ENCODE measurements at places on chromosomes 5 and 9.

DNA sequence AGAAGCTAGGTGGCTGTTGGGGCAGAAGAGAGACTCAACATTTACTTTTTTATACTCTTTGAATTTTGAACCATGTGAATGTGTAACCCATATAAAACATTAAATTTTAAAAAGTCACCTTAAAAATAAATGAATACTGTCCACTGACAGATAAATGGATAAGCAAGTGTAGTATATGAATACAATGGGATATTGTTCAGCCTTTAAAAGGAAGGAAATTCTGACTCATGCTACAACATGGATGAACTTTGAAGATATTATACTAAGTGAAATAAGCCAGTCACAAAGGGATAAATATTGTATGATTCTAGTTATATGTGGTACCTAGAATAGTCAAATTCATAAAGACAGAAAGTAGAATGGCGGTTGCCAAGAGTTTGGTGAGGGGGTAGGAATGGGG is 113.9 kb downstream of the TMEM174 start:
- no peak for DNase-seq

DNA sequence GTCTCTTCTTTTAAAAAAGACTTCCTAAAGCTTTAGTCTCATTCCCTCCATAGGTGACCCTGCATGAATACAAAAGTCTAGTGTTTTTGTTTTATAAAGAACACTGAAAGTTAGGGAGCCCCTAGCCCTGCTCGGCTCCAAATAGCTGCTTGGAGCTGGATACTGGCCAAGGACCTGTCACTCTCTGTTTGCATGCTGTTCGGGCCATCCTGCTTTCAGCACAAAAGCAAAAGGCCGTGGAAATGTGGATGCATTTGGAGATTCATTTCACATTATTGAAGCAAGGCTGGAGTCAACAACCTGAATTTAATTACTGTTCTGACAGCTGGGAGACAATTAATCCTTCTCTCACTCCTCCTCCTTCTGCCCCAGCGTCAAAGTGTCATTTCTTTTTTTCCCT is 151.7 kb upstream of the NMUR2 start:
- no peak for DNase-seq

- no peak for DNase-seq
These were observed at the start of gene ITGA2 for GRCh38 chr5:52989025-52989780. Gene ITGA2 (plus strand): TSS chr5:52989352. CDS start chr5:52989469, 117 bp downstream.

GRCh38 chr5:107532169-107532878 is 138.4 kb downstream of the EFNA5 start:
- no peak for DNase-seq

GRCh38 chr9:36492865-36493264 is 79.8 kb upstream of the MELK start:
- DNase-seq, result no peak

DNA sequence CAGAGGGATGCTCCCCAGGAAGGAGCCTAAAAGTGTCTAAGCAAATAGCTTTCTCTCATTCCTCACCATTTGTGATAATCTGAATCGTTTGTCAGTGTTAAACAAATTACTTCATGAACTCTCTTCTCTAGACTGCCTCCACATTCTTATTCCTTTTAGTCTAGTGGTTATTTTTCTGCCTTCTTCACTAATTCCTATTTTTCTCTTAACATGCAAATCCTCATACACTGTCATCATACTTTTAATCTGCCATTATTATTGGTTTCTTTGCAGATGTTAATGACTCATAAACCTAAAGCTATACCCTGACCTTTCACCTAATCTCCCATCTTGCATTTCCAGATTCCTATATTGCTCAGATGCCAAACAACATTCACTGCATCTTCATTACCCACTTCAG is 428.9 kb downstream of the EFNA5 start:
- DNase-seq, result no peak

- DNase-seq, result no peak
These were observed 40.0 kb downstream of the TSPAN17 start for GRCh38 chr5:176687247-176687646.

- DNase-seq, result no peak
These were observed 99.6 kb downstream of the SLCO4C1 start for GRCh38 chr5:102196481-102196880.

GRCh38 chr9:15642369-15642962 is 89.6 kb downstream of the CCDC171 start:
- no peak for DNase-seq

GRCh38 chr5:165000479-165001190 is 1495.2 kb downstream of the MAT2B start:
- no peak for DNase-seq

DNA sequence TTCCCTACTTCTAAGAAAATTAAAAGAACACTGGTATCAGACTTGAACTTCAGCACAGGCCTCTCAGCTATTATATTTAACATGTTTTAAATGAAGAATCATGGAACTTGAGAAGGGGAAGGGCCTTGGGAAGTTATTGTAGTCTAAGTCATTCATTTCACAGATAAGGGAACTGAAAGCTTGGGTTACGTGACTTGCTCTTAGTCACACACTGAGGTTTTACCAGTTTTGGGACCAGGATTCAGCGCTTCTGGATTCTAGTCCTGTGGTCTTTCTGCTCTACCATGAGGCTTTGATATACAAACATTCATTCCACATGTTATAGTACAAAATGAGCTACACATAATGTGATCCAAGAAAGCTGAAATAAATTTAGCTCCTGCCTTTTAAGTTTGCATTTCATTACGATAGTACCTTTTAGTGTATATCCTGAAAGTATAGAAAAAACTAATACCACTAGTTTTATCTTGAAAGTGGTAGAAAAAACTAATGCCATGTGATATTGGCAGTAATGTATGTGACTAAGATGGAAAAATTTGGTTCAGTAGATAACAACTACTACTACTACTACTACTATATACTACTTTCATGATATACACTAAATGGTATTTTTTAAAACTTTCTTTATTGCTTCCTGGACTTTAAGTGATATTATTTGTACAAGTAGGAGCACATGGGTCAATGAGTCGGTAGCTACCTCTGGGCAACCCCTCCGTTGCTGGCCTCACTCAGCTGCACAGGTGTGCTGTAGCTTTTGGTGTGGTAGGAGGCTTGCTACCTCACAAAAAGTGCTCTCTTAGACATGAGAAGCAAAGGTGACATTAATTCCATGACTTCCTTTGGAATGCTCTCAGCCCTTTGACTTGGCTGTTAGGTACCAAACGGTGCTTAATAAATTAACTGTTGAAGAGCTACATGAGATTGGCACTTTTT is 40.7 kb downstream of the F2RL2 start:
- no peak for DNase-seq

DNA sequence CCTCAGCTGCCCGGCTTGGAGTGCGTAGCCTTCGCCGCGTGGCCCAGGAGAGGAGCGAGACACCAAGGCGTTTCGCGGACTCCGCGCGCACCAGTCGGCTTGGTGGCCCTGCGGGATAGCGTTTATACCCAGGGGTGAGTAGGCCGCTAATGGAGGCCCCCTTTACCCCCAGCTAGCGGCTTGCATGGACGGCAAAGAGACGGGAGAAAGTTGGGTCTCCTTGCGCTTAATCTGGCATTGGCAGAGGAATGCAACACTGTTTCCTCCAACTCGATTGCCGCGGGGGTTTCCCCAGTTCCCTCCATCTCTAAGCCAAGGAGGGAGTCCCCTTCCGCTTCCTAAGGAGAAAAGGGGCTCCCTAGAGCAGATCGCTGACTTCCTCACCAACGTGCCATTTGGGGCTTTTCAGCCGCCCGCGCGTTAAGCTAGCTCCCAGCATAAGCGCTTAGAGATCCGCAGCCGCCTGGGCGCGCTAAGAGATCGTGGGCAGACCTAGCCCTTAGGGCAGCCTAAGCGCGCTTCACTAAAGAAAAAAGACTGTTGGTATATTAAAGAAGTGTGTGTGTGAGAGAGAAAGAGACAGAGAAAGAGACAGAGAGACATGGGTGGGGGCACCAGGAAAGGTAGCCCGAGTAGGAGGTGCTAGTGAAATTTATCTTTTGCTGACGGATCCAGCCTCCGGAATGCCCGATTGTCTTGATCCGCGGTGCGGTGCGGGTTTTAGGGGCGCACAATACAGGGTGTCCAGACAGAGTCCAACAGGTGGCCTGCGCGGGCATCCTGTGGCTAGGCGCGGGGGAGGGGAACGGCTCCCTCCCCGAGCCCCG is 597.9 kb upstream of the SGCD start:
- DNase-seq, result no peak

DNA sequence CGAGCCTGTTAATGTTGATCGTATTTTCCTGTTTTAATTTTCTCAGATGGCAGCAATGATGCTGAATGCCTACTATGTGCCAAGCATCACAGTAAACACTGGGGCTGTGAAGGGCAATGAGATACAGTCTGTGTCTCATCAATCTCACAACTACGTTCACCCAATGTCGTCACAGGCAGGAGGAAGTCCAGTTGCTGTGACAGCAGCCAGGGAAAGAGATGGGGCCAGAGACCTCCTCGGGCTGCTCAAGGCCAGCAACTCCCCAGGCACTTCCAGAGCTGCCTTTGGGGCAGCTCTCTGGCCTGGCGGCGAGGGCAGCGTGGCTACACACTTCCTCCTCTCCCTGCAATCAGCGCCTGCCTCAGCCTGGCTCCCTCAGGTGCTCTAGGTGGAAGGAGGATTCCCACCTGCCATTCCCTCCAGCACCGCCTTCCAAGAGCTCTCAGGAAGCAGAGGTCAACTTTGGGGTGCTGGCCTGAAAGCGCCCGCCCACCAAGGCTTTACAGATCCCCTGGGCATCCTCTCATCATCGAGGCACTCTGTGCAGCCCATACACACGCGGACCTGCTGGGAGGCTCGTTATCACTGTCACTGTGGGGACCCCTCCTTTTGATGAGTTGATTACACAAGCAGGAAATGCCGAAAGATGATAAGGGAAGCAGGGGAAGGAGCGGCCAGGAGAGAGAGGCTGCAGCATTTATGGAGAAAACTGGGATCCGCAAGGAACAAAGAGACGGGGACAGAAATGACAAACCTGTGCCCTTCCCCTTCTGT is 159.2 kb downstream of the ZDHHC21 start:
- DNase-seq, result no peak

- DNase-seq, result no peak
These were observed 205.9 kb upstream of the IL12B start for GRCh38 chr5:159536166-159536565.

GRCh38 chr9:129309906-129310305 is 131.8 kb upstream of the IER5L start:
- no peak for DNase-seq

DNA sequence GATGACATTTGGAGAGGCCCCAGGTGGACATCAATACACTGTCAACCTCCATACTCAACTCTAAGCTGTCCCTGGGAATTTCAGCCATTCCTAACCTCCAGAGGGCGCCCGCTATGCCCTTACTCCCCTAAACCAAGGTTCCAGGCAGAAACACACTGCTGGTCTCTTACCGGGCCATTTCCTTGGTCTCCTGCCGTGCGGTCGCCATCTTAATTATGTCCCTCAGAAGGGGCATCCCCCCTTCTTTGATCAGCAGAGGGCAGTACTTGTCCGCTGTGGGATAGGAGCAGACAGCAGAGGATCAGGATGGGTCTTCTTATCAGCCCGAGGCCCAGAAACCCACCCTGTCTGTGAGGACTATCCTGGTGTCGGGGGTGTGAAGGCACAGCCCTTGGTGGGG is 9.3 kb upstream of the ZDHHC12 start:
- no peak for DNase-seq

DNA sequence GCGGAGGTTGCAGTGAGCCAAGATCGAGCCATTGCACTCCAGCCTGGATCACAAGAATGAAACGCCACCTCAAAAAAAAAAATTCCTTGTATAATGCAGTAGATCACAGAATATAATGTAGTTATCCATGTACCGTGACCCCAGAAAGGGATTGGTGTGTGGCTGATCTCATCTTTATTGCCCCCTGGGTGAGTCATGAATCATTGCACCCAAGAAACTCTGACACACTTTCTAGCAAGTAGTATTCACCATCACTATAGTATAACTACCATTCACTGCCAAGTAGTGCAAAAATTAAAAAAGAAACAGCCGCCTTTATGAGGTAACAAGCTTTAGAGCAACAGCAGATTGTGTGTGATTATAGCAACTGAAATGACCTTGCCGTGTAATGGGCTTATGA is 23.7 kb upstream of the ANKH start:
- no peak for DNase-seq

DNA sequence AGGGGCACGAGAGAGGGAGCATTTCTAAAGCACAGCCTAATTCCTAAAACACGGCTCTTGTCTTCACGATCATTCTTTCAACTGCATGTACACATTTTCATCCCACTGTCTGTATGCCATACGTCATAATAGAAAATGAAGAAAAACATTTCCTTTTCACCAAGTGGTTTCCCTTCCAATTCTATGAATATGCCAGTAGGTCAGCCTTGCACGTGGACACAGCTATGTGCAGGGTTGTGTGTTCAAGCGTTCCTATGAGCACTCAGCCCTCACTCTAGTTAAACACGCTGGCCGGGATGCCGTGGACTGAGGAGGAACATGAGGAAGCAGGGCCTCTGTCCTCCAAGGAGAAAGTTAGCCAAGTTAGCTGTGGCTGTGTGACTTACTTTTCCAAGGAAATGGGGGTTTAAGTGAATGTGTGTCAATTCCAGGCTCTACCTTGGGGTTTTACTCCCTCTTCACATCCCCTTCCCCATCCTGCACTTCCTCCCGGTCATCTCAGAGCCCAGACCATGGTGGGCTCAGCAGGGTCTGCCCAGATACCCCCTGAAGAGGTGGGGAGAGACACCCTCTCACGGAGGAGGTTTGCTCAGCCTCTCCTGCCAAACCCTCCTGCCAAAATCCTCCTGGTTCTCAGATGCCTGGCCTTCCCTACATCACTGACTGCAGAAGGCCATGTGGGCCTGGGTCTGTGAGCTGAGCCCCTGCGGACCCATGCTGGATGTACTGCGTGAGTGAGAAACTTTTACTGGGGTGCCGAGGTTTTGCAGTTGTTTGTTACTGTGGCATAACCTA is 230.6 kb downstream of the FSTL4 start:
- no peak for DNase-seq

DNA sequence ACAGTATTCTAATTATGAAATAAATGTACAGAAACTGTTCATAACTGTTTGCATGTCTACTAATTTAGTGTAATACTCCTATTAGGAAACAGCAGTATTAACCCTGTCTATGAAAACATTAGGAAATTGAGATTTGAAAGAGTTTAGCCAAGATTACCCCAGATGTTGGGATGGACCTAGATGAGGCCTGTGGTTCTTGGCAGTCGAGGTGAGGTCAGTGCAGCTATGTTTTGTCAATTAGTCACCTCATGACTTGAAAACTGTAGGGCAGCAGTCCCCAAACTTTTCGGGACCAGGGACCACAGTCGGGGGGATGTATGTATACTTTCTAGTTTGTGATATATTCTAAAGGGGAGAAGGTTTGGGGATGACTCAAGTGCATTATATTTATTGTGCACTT is 4.7 kb downstream of the LNPEP start:
- DNase-seq, result no peak

DNA sequence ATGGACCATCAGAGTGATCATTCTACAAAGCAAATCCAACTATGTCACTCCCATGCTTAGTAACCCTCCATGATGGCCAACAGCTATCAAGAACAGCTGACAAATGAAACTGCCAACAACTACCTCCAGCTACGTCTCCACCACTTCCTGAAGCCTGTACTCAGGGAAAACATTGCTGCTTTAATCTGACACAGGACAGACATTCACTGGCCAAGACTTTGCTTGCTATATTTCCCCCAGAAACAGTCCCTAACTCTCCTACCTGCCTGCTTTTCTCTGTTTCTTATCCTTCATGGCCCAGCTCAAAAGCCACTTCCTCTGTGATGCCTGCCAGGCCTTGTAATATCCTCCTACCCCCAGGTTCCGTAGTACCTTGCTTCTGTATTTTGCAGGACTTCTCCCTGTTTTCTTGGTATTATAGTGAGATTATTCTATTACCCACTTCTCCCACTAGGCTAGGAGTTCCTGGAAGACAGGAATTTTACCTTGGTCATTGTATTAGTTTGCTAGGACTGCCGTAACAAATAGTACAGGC is 14.7 kb upstream of the RAB14 start:
- DNase-seq, result no peak

Data from stimulated activated CD8-positive, alpha-beta memory T cell treated with anti-CD3 and anti-CD28 coated beads, Interleukin-4, amount 100 ng/mL, for 1 hour (primary cell).